ENCODE measurements at places on chromosomes 7 and 10.

GRCh38 chr7:95980167-95980566 lies 207.8 kb downstream of the DYNC1I1 start:
- DNase-seq = no peak

- DNase-seq = no peak
These were observed 47.2 kb downstream of the MALSU1 start for GRCh38 chr7:23346316-23346715.

DNA sequence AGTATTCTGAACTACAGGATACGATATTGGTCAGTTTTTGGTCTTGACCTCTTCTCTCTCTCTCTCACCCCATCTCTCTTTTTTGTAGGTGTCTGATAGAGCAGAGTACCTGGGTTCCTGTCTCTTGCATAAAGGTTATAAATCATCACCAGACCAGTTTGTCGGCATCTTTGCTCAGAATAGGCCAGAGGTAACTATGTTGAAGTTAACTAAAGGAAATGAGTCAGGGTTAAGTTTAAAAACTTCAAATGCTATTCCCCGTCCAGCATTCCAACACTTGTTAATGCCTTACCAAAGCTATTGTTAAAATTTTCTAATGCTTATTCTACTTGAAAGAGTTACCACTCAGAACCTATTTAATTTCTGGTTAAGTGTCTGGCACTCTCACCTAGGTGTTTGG lies 30.7 kb downstream of the ACSL5 start:
- peak; percentile 51 for DNase-seq

- DNase-seq = no peak
These were observed 902.4 kb downstream of the LRMDA start for GRCh38 chr10:76333796-76334195.

DNA sequence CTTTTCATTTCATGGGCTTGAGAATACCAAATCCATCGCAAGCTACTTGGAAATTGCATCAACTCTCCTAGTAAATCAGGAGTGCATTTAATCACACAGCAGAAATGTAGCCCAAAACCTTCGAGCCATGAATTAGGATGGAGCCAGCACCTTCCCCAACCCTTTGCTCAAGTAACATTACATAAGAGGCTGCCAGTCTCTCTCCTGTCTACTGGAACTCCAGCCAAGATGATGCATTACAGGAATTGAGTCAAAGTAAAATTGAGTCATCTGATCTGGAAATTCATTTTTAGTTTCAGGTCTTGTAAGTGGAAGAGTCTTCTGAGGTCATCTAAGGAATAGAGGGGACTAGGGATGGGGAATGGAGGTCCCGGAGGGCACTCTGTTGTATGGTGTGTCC lies 69.7 kb upstream of the FHIP2A start:
- peak; percentile 83 for DNase-seq

- DNase-seq = no peak
These were observed 51.7 kb downstream of the NRAP start for GRCh38 chr10:113612154-113612553.

DNA sequence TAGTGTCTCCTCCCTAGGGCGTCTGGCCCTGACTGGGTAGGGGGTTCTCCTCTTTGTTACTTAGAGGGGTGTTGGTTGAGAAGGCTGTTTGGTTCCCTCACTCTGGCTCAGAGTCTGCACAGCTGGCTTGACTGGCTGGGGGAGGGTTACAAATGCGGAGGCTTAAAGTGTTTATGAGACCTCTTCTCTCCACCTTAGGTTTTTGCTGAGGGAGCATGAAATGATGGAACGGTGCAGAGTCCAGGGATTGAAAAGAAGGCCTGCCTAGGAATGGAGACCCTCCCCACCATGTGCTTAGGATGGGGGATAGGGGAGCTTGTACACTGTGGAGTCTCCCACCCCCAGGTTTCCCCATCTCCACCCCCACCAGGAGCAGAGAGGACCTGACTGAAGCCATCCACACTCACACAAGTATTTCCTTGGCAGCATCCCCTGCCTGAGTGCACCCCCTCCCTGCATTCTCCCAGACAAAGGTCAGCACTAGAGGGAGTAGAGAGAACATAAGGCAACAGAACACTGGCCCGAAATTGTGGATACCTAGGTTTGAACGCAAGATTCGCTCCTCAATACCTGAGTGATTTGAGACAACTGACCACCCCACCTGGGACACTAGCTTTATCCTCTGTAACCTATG lies 1.7 kb upstream of the LDB1 start:
- no peak for DNase-seq

DNA sequence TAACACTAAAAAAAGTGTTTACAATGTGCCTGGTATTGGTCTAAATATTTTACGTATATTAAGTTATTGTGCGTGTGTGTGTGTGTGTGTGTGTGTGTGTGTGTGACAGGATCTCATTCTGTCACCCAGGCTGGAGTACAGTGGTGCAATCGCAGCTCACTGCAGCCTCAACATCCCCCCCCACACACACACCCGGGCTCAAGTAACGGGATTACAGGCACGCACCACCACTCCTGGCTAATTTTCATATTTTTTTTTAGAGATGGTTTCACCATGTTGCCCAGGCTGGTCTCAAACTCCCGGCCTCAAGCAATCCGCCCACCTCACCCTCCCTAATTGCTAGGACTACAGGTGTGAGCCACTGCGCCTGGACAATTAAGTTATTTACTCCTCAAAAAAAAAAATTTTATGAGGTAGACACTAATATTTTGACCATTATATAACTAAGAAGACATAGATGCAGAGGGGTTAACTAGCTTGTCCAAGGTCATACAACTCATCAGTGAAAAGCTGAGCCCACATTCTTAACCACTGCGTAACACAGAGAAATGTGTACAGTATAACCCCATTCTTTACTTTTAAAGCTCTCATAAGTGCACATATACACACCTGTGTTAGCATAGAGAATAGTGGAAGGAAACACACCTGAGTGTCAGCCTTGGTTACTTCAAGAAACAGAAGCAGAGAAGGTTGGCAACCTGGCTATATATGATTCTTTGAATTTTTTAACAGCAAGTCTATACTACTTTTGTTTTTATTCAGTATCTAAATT lies 35.0 kb downstream of the DNAJC12 start:
- DNase-seq = peak; percentile 8

DNA sequence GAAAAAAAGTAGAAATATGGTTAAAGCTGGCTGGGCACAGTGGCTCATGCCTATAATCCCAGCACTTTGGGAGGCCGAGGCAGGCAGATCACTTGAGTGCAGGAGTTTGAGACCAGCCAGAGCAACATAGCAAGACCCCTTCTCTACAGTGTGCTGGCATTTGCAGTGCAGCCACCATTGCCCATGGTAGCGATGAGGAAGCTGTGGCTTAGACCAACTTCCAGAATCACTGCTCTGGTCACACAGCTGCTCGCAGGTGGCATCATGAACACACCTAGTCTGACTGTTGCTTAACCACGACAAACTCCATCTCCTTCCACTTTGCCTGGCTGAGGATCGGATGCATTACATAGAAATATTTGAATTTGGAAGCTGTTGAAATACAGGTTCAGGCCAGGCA lies 137.1 kb downstream of the CUX1 start:
- DNase-seq = no peak

DNA sequence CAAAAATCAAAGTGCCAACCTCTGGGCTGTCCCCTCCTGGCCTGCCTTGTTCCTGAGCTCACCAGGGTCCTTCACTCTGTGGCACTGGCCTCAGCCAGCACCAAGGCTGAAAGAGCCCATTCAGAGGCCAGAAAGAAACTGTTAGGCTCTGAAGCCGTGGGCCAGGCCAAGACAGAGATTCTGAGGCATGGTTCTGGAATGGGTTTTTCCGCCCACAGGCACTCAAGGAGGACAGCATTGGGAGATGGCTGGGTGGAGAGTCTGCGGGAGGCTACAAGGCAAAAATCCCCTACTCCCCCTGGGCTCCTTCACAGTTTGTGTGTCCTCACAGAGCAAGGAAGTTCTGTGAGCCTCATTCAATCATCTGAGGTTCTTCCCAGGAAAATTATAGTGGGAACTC lies 31.7 kb downstream of the GRIFIN start:
- peak; percentile 41 for DNase-seq

DNA sequence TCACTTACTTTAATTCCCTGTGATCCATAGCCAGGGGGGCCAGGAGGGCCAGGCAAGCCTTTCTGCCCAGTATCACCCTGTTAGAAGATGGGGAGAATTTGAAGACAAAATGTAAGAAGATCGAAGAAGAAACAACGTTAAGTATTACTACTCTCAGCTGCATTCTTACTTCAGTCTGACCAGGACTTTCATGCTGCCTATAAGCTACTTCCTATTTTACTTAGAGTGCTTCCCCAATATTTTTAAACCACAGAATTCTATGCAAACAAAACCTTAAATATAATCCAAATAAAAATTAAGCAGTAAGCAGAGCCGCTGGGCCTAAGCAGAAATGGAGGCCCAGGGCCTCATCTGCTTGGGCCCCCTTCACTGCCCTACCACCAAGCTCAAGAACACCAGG lies 117.8 kb downstream of the COL28A1 start:
- DNase-seq = no peak

GRCh38 chr7:157976406-157976805 lies 611.2 kb downstream of the PTPRN2 start:
- no peak for DNase-seq

DNA sequence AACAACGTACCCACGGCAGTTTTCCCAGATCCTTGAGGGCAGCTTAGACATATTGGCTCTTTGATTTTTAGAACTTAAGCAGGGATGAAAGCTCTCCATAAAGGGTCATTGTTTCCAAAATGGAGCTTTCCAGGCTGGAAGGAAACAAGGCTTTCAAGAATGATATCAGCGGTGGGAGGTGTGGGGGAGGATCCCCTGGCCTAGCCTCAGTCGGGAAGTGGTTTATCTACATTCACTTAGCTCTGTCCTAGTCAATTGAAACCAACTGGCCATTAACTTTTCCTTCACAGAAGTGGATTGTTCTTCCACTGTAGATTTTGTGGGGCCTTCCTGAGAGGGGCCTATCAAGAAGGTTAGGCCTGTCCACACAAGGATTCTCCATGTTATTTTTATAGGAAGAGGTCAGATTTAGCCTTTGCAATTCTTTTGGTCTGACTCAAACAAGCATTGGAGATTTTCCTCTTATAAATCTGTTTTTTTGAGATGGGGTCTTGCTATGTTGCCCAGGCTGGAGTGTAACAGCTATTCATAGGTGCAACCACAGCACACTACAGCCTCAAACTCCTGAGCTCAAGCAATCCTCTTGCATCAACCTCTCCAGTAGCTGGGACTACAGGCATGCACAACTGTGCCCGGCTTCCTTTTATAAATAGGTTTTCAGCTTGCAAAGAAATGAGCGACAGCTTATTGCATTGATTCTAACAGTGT lies 343.5 kb downstream of the LRMDA start:
- no peak for DNase-seq

Data from ELR (cell line).